ENCODE measurements at places on chromosomes 4 and X.

- DNase-seq: no peak
Measured at GRCh38 chr4:109263721-109264120, 38.7 kb downstream of the COL25A1 start.

DNA sequence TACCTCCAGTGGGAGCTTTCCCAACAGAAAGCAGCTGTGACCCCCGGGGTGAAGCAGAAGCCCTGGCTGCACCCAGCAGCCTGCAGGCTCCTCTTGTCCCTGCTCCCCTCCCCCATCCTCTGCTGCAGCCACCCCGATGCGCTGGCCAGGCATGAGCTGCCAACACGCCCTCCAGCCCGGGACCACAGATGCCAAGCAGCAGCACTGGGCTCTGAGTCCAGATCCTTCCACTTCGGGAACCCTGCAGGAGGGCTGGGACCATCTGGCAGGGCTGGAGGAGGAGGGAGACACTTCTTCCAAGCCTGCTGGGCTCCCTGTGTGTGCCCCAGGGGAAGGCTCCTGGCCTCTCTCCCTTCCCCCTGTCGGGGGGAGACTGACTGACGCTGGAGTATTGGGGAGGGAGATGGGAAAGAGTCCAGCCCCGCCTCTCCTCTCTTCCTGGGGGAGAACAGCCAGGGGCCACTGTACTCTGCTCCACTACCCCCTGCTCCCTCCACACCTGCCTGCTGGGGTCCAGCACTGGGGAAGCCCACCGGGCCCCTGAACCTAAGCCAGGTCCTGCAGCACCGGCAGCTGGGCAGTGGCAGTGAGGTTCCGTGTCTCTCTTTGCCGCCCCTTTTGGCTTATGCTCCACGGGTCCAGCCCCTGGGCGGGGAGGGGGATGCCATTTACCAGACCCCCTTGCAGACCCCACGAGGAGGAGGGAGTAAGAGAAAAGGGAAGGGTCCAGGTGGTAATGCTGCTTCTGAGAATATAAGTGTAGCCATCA lies 55.7 kb downstream of the PPP2R2C start:
- DNase-seq: no peak

- no peak for DNase-seq
Measured at GRCh38 chr4:71550220-71551165, 211.7 kb downstream of the SLC4A4 start.

DNA sequence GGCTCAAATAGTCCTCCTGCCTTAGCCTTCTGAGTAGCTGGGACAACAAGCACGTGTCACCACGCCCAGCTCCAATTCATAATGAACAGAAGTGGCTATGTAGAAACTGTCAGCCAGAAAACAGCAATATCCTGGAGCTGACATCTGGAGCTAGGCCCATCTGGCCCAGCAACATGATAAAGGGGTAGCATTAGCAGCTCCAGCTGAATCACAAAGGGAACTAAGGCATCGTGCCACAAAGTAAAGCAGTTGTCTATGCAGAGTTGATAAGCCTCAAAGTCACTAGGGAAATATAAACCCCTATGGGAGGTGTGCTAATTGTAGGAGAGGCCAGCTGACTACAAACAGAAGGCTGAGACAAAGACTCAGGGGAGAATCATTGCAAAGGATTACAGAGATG lies 270.5 kb upstream of the GPC4 start:
- no peak for DNase-seq

GRCh38 chrX:130086447-130087206 lies 23.7 kb downstream of the ELF4 start:
- DNase-seq: peak; percentile 47

DNA sequence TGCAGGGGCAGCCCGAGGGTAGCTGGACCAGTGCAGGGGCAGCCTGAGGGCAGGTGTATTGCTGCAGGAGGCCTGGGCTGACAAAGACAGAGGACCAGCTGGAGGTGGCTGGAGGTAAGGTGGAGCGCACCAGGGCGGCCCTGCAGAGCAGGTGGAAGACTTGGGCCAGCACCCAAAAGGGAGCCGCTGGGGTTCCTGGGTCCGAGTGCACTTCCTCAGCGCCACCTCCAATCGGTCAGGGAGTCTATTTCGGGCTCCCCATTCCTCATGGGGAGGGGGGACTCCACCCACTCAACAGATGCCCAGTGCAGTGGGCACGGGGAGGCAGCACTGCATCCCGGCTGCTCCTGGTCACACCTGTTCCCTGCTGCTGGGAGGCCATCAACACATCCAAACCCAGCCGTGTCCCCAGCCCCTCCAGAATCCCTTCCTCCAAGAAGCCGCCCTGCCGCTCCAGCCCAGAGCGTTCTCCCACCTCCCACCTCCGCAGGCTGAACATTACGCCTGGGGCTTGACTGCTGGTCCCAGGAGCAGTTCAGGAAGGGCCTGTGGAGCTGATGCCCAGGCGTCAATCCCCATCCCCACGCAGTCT lies 1.5 kb downstream of the LRPAP1 start:
- DNase-seq: no peak

GRCh38 chrX:121322159-121322558 lies 274.7 kb downstream of the GLUD2 start:
- no peak for DNase-seq

- no peak for DNase-seq
Measured at GRCh38 chrX:94977562-94977961, 1303.6 kb downstream of the FAM133A start.

DNA sequence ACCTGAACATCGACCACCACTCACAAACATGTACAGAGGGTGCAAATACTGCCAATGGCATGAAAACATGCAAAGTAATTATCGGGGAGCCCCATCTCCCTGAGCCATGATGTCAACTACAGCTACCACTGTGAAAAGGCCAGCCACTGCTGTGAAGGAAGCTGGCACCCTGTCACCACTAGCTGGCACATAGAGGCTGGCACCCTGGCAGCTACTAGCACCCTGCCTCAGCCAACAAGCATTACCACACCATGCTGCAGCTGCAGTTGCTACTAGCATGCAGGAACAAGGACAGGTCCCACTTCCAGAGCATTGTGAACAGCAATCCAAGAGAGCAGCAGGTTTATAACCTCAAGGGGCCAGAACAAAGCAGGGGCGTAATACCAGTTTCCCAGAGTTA lies 81.4 kb downstream of the PRR32 start:
- DNase-seq: no peak

DNA sequence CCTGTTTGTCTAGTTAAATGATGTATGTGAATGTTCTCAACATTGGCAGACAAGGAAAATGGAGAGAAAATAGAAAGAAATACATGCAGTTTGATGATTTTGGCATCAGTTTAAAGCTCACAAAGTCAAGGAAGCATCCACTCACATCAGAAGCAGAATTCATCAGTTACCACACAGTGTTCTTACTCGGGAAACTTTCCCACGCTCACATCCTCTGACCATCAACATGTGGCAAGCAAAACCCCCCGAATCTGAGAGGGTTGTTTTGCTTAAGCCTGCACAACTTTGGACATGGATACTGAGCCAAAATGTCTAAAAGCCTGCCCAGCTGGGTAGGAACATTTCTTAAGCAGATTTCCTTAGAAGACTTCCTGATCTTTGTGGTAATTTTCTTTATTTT lies 407.6 kb downstream of the ANKRD50 start:
- DNase-seq: no peak

GRCh38 chr4:10841697-10842096 lies 157.1 kb upstream of the CLNK start:
- no peak for DNase-seq

GRCh38 chr4:186017801-186018200 lies 51.2 kb upstream of the TLR3 start:
- no peak for DNase-seq

- DNase-seq: no peak
Measured at GRCh38 chrX:67207912-67208311, 335.9 kb upstream of the AR start.

DNA sequence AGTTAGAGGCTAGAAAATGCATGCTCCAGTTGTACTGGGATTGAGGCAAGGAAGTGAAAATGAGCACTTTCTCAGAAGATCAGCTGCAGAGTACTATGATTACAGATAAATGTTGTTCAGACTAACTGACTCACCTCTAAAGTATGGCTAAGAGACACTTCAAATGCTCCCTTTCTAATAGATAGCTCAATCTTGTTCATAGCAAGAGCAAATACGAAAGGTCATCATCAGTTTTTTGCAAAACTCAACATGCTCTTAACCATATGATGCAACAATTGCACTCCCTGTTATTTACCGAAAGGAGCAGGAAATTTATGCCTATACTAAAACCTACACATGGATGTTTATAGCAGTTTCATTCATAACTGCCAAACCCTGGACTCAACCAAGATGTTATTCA lies 838.4 kb upstream of the INTU start:
- no peak for DNase-seq

DNA sequence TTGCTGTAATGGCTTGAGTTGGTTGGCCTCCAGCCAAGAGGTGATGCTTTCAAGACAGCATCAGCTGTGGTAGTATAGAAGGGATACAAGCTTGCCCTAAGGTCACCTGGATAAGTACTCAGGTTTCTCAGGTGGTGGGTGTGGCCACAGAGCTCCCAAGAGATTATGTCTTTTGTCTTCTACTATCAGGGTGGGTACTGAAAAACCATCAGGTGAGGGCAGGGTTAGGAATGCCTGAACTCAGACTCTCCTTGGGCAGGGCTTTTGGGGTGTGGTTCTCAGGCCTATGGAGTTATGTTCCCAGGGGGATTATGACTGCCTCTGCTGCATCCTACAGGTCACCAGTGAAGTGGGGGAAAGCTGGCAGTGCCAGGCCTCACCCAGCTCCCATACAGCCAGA lies 654.6 kb upstream of the GALNT7 start:
- no peak for DNase-seq

DNA sequence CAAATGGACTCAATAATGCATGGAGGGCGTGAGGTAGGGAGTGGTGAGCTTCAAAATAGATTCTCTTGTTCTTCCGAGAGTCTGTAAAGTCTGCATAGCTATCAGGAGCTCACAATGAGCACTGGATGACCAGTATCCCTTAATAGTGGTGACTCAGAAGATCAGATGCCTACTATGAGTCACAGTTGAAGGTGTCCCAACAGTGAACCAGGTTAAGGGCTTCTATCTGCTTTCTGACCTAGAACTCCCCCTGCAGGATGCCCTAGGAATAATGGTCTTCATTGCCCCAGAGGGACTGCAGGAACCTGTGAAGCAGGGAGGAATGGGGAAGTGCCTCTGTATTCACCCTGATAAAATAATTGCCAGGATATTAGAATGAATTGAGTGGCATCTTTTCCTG lies 22.1 kb downstream of the DGKK start:
- no peak for DNase-seq

DNA sequence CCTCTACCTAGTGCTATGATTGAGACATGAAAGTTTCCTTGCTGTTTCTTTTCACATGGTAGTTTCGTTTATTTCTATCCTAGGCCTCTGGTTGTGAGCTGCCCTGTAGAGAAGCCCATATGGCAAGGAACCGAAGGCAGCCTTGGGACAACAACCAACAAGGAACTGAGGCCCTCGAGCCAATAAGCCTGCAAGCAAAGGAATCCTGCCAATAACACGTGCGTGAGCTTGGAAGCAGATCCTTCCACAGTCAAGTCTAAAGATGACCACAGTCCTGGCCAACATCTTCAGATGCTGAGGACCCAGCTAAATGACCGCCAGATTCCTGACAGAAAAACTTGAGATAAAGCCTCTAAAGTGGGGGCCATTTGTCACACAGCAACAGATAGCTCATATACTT lies 100.4 kb upstream of the FAM9B start:
- no peak for DNase-seq

- DNase-seq: no peak
Measured at GRCh38 chrX:45868425-45868824, 667.7 kb upstream of the DIPK2B start.

- no peak for DNase-seq
Measured at GRCh38 chrX:15143050-15143824, 126.6 kb downstream of the ASB9 start.

DNA sequence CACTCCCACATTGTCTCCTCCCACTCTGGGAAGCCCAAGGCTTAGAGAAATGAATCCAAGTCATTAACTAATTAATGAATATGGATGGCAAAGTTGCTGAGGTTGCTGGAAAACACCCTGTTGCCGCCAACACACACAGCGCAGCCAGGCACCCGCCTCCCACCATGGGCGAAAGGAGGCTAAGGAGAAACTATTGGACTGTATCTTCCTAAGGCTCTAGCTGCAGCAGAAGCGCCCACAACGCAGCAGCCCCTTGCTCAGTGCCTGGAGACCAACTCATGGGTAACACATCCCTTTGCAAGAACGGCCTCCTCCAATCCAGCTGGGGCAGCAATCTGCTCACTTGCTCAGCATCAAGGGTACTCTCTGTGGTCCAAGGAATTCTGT lies 34.2 kb downstream of the TSC22D3 start:
- DNase-seq: no peak

- DNase-seq: no peak
Measured at GRCh38 chr4:84681486-84682274, 98.8 kb downstream of the CDS1 start.

DNA sequence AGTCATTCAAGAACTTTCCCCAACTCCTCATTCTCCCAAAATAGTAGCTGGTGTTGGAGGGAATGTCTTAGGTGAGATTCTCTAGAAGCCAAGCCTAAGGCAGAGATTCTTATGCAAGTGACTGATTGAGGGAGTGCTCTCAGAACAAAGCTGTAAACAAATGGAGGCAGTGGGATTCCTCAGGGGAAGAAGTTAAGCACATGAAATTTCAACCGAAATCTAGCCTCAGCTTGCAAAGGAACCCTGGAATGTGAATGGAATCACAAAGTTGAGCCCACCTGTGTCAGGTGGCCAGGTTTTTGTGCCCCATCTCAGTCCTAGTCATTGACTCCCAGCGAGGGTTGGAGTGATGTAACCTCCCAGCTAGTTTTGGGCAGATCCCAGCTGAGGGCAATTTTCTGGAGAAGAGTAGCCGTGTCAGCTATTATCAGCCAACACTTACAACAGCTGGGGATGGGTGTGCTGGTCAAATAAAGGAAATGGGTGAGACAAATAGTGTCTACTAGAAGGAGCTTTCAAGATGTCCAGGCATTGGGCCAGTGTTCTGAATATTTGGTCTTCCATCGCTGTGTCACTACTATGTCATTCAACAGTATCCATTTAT lies 29.7 kb upstream of the FGF2 start:
- no peak for DNase-seq

- no peak for DNase-seq
Measured at GRCh38 chrX:134715930-134716619, 57.8 kb upstream of the PLAC1 start.

DNA sequence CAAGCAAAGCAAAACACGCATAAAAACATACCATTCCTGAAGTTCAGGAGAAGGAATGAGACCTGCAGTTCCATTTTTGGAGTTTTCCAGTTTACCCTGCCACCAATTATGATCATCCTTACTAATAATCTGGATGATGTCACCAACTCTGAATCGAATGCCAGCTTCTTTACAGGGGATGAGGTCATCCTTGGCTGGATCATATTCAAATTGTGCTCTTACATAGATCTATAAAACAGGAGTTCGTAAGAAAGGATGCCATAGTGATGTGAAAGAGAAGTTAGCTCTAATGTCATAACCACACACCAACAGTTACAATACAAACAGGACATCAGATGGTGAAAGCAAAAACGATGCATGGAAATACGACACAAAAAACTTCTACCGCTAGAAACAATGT lies 106.5 kb downstream of the NYX start:
- no peak for DNase-seq

DNA sequence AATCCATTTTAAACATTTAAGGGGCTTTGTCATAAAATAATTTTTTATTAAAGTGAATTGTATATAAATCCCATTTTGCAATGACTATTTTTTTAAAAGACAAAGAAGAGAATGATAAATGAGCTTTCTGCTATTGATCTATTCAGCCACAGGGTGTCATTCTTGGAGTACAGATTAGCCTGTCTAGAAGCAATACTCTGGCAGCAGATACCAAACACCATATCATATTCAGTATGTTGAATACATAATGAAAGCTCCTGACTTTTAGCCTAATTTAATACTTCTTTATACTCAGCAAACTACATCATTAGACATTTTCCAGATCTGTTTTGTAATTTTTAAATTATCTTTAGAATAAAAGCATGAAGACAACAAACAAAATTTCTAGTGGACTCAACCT lies 496.3 kb downstream of the PDGFC start:
- no peak for DNase-seq

All from stimulated activated CD8-positive, alpha-beta memory T cell treated with anti-CD3 and anti-CD28 coated beads, Interleukin-15, amount 100 ng/mL, for 4 hours (primary cell).